ENCODE measurements at places on chromosomes 7 and 10. TPM values are rescaled to one million over a fixed set of nuclear protein-coding genes. Genes with fewer than 3 reads are reported as not detected.

The LOXL4 gene
- 0.87 TPM for total RNA-seq

The OR2A1 gene
- not detected for total RNA-seq

The RGR gene
- total RNA-seq, result not detected

The CPXM2 gene
- total RNA-seq, result 0.22 TPM

The GBX1 gene
- total RNA-seq, result not detected

The ANKRD30A gene
- not detected for total RNA-seq

The IGFBP3 gene
- total RNA-seq, result 1.5 TPM

The C10orf67 gene
- total RNA-seq, result not detected

The FGFR2 gene
- not detected for total RNA-seq

All from lung microvascular endothelial cell (primary cell).